ENCODE measurements at places on chromosomes 11 and 22. TPM values are rescaled to one million over a fixed set of nuclear protein-coding genes. Genes with fewer than 3 reads are reported as not detected.

DNA sequence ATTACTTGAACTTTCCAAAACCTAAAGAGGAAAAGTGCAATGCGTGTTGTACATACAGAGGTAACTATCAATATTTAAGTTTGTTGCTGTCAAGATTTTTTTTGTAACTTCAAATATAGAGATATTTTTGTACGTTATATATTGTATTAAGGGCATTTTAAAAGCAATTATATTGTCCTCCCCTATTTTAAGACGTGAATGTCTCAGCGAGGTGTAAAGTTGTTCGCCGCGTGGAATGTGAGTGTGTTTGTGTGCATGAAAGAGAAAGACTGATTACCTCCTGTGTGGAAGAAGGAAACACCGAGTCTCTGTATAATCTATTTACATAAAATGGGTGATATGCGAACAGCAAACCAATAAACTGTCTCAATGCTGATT lies 2.1 kb downstream of the ADM start:
- no peak for DNase-seq

GRCh38 chr11:84144531-84144930 lies 858.4 kb upstream of the CCDC90B start:
- no peak for DNase-seq

DNA sequence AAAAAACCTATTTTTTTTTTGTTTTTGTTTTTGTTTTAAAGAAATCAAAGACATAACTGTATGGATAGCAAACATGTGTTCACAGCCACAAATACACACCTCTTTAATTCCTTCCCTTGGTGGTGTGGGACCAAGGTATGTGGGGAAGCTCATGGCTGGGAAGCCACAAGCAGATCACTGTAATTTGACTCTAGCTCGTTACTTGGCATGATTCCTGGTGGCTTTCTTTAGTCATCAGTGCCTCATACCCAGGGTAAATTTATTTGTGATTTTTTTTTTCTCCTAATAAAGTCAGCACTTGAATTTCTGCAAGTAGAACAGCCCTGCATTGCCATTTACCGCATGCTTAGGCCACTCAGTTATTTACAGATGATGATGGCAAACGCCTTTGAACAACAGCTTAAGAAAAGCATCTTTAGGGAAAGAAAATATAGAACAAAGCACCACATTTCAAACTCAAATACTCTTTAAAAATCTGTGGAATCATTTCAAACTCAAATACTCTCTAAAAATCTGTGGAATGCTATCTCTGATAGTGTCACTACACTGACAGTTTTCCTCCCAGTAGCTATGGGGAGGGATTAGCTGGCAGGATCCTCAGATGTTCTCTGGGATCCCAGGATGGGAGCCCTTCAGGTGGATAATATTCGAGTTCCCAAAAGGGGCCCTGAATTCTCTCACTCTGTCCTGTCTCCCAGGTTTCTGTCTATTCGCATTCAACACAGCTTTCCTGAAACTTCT lies 687.2 kb downstream of the OPCML start:
- DNase-seq: no peak

Gene CD6
- 0.07 TPM for polyA plus RNA-seq

DNA sequence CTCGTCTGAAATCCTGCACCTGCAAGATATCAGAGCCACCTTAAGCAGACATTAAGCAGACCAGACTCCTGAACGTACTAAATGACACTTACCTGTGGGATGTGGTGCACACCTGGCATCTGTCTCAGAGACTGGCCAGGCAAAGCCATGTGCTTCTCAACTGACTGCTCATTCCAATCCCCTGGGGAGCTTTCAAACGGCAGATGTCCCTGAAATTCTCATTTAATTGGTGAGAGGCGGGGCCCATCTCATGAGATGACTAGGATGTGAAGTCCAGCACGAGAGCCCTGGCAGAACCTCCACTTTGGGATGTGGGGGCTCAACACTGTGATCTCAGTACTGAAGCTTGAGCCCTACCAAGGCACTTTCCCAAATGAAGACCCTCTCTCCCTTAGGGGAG lies 84.9 kb upstream of the HMGXB4 start:
- DNase-seq: no peak

Gene IRF7
- polyA plus RNA-seq: 3.1 TPM

- no peak for DNase-seq
Measured at GRCh38 chr22:50139843-50140415, 30.6 kb upstream of the PANX2 start.

DNA sequence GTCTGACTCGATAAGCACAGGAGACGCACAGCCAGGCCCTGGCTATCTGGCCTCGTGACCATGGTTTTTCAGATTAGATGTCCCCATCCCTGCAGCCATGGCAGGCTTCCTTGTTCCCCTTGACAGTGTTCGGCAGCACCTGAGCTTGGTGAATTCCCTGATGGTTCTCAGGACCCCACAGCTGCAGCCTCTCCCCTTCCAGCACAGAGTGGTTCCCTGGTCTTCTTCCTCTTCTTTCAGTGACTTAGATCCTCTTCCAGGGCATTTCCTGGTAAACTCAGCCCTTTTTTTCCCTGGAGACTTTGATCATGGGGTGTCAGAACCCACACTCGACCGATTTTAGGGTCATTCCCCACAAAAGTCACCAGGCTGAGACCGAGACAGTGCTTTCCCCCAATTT lies 14.5 kb downstream of the GLB1L3 start:
- DNase-seq: no peak

Gene ARRB1
- 6.8 TPM for polyA plus RNA-seq

- no peak for DNase-seq
Measured at GRCh38 chr11:133239575-133239974, 292.7 kb downstream of the OPCML start.

- peak; percentile 12 for DNase-seq
Measured at GRCh38 chr22:24875862-24876506, 70.0 kb downstream of the SGSM1 start.

- peak; percentile 31 for DNase-seq
Measured at GRCh38 chr11:19437760-19438159, 197.0 kb upstream of the E2F8 start.

- peak; percentile 50 for DNase-seq
Measured at GRCh38 chr11:606245-606644, 9.5 kb downstream of the IRF7 start.

DNA sequence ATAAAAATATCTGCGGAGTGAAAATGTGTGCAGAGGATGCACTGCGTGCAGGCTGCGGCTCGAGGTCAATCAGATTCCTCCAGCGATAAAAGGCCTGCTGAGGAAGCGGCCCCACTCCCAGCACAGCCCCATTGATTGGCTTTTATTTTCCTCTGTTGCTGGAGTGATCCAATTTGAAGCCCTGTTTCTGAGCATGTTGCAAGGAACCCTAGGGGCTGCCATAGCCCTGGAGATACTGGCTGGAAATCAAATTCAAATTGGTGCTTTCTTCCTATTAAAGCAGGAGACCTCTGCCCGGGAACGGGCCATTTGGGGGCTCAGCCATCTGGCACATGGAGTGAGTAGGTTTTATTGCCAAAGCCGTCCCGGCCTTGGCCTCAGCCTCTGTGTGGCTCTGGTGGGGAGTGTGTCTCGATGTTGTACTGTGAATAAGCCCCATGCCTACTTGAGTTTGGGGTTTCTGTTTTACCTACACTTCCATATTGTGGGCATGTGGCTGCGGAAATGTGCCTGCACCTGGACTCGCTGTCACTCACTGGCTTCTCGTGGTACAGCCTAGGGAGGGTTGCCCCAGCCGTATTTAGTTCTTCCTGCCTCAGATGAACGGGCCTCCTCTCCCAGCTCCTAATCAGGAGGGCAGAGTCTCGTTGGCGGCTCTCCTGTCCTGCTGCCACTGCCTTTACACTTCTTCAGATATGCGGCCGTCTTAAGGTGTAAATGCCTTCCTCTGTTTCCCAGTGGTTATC lies 25.6 kb downstream of the PARVB start:
- DNase-seq: no peak

DNA sequence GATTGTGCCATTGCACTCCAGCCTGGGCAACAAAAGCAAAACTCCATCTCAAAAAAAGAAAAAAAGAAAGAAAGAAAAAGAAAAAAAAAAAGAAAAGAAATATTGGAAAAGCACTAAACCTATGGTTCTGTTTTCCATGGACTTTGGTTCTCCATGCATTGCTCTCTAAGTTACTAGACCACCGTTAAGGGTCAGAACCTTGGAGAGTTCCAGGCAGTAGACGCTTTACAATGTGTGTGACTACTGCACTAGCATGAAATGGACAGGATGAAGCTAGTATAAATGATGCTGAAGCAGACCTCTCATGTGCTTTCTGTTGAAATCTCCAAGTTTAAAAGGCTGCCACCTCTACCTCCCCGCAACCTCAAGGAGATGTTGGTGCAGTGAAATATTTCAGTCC lies 63.5 kb downstream of the SIK2 start:
- DNase-seq: peak; percentile 2

Gene CSF2RB
- not detected for polyA plus RNA-seq

GRCh38 chr11:19374151-19374569 lies 133.4 kb upstream of the E2F8 start:
- DNase-seq: peak; percentile 82

- peak; percentile 49 for DNase-seq
Measured at GRCh38 chr11:14905104-14906033, 13.3 kb upstream of the CYP2R1 start.

- DNase-seq: no peak
Measured at GRCh38 chr11:45468267-45468856, 182.2 kb upstream of the SYT13 start.

Gene TRIM51
- polyA plus RNA-seq: not detected

Gene LSP1
- 5.5 TPM for polyA plus RNA-seq

Gene INSC
- polyA plus RNA-seq: not detected

DNA sequence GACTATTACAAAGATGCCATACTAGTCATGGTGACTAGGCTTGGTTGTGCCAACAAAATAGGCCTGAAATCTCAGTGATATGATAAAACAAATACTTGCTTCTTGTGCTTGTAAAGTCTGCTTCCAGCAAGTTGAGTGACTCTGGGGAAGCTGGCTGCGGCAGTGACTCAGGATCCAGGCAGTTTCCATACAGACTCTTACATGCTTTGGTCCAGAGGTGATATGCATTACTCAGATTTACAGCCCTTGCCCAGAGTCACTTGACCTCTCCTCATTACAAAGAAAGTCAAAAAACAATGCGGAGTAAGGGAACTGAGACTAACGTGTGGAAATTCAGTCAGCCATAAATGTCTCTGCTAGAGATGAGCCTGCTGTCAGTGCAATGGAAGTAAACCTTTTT lies 387.5 kb downstream of the KCNA4 start:
- no peak for DNase-seq

- peak; percentile 20 for DNase-seq
Measured at GRCh38 chr11:78798663-78799062, 224.0 kb upstream of the NARS2 start.

GRCh38 chr11:118028626-118029025 lies 42.4 kb downstream of the IL10RA start:
- DNase-seq: no peak

DNA sequence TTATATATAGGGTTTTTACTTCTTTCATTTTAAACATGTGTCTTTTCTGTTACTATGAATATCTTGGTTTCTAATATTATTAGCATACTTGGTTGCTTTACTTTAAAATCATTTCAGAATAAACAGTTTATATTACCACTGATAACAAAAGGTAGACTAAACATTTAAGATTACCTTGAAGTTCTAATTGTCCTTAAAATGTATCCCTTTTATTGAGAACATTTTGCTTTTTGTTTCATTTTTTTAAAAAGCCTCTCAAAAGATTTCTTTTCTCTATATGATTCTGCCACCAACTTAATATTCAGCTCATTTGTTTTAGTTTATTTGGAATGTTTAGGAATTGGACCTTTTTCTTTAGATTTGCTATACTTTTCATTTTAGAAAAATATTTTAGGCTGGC lies 39.6 kb downstream of the MED15 start:
- DNase-seq: no peak

DNA sequence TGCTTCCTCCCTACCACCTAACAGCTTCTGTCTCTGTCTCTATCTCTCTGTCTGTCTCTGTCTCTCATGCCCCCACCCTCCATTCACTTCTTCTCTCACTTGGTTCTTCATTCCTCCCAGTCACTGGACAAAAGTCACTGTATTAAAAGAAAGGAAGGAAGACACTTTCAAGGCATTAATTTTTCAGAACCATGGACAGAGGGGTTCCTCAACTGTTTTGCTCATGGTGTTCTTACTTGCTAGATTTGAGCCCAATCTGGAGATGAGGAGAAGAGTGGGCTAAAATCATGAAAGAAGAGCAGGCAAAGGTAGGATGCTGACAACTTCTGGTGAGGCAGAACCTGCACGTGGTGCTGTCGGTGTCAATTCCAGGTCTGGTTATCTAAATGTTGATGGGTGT lies 116.7 kb upstream of the LARGE1 start:
- DNase-seq: no peak

Gene GTSE1
- 25.7 TPM for polyA plus RNA-seq

Gene ACCS
- polyA plus RNA-seq: 31.8 TPM

GRCh38 chr11:7057641-7058040 lies 31.2 kb upstream of the RBMXL2 start:
- DNase-seq: no peak

GRCh38 chr11:19644316-19644715 lies 68.3 kb upstream of the NAV2 start:
- DNase-seq: no peak

- DNase-seq: no peak
Measured at GRCh38 chr22:47049078-47049624, 286.7 kb downstream of the TBC1D22A start.

Gene KRTAP5-9
- not detected for polyA plus RNA-seq

DNA sequence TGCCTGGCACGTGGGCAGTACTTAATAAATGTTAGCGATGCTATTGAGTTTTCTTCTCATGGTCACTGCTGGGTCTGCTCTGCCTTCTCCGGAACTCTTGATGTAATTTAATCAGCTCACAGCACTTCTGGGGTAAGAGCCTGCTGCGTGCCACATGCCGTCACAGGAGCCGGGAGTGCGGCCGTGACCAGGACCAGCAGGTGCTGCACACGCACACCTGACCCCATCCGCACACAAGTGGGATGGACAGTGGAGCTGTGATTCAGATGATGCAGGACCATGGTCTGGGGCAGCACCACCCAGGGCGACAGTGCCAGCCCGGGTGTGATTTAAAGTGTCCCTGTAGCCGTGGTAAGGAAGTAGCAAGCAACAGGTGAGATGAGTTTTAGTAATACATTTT lies 61.2 kb downstream of the TBC1D22A start:
- DNase-seq: no peak

DNA sequence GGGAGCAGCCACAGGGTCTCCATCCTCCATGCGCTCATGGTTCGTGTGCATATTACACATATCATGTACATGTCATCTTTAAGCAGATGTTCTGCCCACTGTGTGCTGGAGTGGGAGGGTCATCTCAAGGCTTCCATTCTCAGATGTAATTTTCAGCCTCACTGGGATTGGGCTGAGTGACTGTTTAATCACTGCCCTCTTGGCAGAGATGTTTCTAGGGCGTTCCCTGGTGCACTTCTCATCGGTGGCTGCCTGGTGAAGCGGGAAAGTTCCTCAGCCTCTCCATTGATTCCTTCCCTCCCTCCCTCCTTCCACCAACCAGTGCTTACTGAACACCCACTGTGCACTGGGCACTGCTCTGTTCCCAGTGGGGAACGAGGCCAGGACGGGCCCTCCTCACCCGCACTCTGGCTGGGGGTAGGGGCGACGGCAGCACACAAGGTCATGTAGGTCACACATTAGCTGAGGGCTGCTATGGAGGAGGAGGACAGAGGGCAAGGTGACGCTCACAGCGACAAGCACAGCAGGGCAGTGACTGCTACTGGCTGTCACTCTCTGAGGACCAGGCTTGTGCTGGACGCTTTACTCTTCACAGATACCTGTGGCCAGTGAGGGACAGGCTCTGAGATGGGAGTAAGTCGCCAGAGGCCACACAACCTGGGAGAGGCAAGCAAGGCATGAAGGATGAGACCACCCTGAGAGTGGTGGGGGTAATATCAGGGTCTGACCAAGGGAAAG lies 22.9 kb downstream of the GNAZ start:
- no peak for DNase-seq

GRCh38 chr22:46052331-46052771 lies 75.4 kb upstream of the WNT7B start:
- DNase-seq: no peak

GRCh38 chr22:39663751-39664150 lies 93.2 kb downstream of the CACNA1I start:
- DNase-seq: no peak
